T-helper 2 cell (primary cell): ENCODE measurements at places on chromosomes 1 and 21.
A peak's percentile ranks its signal among the peaks of the same experiment; 100 is the strongest.

GRCh38 chr1:177142791-177143271 lies 21.7 kb downstream of the ASTN1 start:
- DNase-seq, result no peak

DNA sequence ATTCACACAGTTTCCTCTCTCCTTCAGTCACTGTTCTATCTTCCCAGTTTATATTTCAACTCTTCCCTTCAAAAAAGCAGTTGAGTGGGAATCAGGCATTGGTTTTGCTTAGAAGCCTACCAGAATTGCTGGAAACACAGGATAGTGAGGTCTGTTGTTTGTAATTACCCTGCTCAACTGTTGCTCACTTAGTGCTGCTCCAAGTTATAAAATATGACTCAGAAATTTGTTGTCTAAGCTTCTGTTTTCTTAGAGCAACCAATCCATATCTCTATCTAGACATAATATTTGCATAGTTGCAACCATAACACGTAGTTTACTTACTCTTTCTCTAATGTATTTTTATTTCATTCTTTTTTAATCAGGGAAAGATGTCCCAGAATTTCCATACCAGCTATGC lies 87.9 kb downstream of the MACF1 start:
- no peak for DNase-seq

DNA sequence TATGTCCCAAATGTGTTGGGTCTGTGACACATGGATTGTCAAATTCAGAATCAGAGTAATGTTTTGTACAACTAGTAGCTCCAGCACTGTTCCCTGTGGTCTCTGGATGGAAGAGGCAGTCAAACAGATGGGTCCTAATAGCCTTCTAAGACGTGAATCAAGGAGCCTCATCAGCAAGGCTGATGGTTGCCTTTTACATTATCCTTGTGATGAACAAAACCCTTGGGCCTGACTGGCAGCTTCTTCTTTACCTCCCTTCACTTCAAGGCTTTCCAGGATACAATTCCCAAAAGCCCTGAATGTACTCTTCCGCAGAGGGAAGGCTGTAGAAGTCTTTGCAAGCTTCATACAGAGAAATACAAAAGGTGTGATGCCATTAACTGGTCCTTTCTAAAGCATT lies 633.3 kb downstream of the USP25 start:
- no peak for DNase-seq

DNA sequence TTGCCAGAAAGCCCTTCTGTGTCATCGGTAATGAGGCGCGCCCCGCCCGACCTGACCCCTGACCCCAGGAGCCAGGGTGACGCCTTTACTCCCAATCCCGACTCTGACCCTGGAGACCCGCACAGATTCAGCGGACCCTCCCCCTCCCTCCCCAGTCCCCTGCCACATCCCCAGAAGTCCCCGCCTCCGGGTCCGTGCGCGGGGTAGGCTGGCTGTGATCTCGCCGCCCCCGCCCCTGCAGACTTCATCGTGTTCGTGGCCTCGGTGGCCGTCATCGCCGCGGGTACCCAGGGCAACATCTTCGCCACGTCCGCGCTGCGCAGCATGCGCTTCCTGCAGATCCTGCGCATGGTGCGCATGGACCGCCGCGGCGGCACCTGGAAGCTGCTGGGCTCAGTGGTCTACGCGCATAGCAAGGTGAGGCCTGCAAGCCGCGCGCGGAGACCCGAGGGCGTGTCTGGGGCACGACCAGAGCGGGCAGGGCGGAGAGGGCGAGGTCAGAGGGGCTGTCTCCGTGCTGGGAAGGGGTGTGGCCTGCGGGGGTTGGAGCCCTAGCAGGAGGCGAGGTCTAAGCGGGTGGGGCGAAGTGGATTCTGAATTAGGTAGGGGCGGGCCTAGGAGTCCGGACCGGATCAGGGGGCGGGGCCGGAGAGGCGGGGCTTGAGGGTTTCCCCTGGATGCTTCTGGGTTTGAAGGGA lies 34.8 kb downstream of the KCNQ4 start:
- DNase-seq, result peak; percentile 88

- peak; percentile 31 for DNase-seq
These were observed 606 bp downstream of the DENND1B start for GRCh38 chr1:197774466-197775281.

- DNase-seq, result no peak
These were observed 17.8 kb downstream of the MTHFR start for GRCh38 chr1:11787804-11788436.

- no peak for DNase-seq
These were observed 29.6 kb upstream of the ID3 start for GRCh38 chr1:23588749-23589548.

- DNase-seq, result peak; percentile 76
These were observed 26.9 kb upstream of the EPB41 start for GRCh38 chr1:28887419-28887834.

GRCh38 chr1:179178183-179178582 lies 51.3 kb downstream of the ABL2 start:
- no peak for DNase-seq

- no peak for DNase-seq
These were observed 23.8 kb downstream of the CRYAA start for GRCh38 chr21:43192501-43193081.

- DNase-seq, result no peak
These were observed 47.9 kb downstream of the SMYD3 start for GRCh38 chr1:246459221-246459620.

- DNase-seq, result no peak
These were observed 626 bp upstream of the HLCS start for GRCh38 chr21:36966821-36967768.

- DNase-seq, result no peak
These were observed 20.7 kb downstream of the CD34 start for GRCh38 chr1:207890136-207890738.

- DNase-seq, result no peak
These were observed 104.1 kb downstream of the NR5A2 start for GRCh38 chr1:200131551-200132125.

DNA sequence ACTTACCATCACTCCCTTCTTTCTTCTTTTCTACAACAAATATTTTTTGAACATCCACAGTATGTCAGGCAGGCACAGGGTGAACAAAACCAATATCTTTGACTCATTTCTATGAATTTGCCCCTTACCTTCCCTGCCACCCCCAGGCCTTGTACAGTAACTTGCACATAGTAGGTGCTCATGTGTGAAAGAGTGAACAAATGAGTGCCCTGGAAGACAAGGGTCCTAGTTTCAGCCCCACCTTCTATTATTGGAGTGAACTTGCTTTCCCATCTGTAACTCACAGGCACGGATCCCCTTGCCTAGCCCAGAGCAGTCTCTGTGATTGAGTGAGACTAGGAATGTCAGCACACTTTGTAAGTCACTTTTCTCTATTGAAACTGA lies 12.8 kb downstream of the ZDHHC18 start:
- no peak for DNase-seq

DNA sequence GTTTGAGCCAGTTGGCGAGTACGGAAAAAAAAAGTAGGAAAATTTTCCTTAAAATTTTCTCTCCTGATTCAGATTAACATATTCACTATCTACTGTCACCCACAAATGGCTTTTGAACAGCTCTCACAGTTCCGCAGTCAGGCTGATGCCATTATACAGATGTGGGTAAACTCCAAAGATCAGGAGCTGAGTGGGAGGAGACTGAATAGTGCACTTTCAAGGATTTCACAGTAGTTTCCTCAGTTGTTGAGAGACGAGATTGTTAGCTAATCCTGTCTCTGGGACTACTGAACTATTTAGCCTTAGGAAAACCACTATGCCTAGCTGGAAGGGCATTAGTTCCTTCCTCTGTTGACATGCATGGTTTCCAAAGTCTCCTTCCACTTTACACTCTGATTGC lies 3.2 kb upstream of the DISP1 start:
- DNase-seq, result no peak

DNA sequence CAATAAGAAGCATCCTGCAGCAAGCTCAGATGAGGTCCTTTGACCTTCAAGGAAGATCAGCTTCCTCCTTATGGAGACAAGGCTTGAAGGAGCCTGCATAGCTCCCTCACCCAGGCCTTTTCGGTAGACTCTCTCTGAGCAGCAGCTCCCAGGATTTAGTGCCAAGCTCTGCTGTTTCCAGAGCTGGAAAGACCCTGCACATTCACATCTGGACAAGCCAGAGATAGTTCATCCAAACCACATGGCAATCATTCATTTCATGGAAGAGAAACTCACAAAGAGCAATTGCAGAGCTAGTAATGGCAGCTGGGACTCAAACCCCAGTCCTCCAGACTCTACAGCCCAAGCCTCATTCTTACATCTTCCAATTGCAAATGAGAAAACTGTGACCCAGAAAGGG lies 76.4 kb upstream of the EDN2 start:
- no peak for DNase-seq

GRCh38 chr1:212294983-212295382 lies 9.8 kb downstream of the PPP2R5A start:
- no peak for DNase-seq

- no peak for DNase-seq
These were observed 169.4 kb upstream of the ESRRG start for GRCh38 chr1:216892581-216893160.

DNA sequence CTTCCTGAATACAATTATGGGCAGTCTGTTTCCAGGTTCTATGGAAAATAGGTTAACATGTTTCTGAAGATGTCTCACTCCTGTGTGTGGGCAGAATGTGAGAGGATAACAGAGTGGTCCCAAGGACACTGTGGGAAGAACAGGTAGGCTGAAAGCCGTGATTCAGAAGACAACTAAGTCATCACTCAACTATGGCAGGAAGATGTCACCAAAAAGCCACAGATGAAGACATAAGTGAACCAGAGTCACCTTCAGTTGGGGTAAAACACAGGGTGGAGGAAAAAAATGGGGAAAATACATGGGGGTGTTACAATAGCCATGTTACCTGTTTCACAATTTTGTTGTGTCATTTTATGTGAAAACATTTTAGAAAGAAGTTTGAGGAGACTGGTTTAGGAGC lies 75.1 kb downstream of the UCHL5 start:
- no peak for DNase-seq

DNA sequence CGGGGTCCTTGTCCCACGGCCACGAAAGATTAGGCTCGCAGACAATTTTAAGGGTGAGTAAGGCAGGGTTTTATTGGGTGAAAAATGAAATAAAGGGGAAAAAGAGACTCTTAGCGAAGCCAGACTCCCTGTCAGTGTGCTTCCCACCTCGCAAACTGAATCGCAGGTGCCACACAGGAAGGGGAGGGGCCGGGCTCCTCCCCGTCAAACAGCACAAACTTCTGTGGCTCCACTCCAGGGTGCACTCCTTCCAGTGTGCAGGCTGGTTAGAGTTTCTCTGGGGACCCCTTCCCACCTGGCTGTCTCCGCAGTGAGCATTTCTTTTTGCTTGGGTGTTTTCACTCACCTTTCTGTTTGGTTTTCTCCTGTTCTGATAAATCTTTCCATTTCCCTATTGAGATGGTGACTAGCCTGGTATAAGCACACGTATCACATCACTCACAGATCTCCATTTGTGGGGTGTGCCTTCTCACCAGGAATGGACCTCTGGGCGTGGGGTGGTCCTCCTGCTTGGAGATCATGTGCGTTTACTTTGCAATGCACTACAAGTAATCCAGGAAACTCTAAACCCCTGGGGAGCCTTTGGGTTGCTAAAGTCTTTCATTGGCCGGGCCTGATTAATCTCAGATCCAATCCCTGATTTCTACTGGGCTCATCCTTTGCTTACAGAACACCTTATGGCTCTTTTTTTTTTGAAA lies 37.6 kb upstream of the GALNT2 start:
- no peak for DNase-seq

DNA sequence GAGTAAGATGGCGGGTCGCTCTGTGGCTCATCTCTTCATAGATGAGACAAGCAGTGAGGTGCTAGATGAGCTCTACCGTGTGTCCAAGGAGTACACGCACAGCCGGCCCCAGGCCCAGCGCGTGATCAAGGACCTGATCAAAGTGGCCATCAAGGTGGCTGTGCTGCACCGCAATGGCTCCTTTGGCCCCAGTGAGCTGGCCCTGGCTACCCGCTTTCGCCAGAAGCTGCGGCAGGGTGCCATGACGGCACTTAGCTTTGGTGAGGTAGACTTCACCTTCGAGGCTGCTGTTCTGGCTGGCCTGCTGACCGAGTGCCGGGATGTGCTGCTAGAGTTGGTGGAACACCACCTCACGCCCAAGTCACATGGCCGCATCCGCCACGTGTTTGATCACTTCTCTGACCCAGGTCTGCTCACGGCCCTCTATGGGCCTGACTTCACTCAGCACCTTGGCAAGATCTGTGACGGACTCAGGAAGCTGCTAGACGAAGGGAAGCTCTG lies 2.4 kb downstream of the TNFAIP8L2 start:
- no peak for DNase-seq

GRCh38 chr1:157073944-157074685 lies 25.5 kb downstream of the ETV3L start:
- no peak for DNase-seq

DNA sequence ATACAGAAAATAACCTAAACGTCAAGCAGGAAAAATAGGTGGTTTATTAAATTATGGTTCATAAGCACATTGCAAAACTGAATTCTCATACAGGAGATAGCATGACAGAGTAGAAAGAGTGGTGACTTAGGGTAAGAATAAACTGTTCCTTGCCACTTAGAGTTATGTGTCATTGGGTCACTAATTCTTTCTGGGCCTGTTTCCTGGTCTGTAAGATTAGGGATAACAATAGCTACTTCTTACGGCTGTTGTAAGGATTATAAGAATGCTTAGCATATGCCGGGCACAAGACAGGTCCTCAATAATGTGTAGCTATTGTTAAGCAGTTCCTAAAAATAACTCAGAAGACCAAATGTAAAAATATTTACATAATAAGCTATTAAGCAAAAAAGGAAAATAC lies 24.2 kb downstream of the SNRNP40 start:
- DNase-seq, result no peak
